ENCODE measurements at places on chromosomes 5 and 9.

GRCh38 chr9:73079326-73079725, 72.3 kb upstream of the ANXA1 start:
- DNase-seq: no peak

DNA sequence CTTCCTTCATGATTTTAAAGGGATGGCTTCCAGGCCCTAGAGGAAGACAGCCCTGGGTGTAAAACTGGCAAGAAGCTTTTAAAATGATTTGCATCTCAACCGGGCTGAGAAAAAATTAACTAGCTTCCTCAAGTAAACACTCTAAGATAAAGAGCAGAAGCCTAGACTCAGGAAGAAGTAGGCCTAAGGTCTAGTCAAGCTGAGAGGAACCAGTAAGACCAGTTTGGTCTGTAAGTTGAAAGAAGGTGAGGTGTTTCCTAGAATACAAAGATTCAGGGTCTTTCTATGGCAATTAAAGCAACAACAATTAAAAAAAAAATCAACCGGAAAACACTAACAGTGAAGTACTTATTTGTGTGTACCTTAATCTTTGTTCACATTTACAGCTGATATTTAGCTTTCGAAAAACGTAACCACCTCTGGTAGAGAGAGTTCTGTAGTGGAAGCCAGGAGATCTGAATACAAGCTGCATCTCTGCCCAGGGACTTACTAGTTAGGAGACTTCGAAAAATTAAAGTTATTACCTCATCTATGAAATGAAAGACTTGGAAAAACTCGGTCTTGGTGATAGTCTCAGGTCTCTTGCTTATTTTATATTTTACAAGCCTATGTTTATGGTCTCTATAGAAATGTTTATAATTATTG, 75.7 kb downstream of the TUSC1 start:
- no peak for DNase-seq

DNA sequence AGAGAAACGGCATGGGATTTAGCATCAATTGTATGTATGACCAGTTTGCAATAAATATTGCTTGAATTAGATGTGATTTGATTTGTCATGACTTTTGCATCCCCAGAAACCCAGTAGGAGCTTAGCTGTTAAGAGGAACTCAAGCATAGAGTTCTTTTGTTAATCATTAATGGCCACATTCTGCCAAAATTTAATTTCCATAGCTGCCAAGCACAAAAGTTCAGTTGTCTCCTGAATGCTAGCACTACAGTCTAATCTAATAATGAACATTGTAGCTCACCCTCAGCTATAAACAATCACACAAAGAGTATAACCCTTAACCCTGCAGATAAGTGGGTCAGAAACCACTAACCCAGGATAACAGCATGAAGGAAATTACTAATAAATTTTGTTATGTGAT, 169.8 kb upstream of the GRAMD2B start:
- no peak for DNase-seq

DNA sequence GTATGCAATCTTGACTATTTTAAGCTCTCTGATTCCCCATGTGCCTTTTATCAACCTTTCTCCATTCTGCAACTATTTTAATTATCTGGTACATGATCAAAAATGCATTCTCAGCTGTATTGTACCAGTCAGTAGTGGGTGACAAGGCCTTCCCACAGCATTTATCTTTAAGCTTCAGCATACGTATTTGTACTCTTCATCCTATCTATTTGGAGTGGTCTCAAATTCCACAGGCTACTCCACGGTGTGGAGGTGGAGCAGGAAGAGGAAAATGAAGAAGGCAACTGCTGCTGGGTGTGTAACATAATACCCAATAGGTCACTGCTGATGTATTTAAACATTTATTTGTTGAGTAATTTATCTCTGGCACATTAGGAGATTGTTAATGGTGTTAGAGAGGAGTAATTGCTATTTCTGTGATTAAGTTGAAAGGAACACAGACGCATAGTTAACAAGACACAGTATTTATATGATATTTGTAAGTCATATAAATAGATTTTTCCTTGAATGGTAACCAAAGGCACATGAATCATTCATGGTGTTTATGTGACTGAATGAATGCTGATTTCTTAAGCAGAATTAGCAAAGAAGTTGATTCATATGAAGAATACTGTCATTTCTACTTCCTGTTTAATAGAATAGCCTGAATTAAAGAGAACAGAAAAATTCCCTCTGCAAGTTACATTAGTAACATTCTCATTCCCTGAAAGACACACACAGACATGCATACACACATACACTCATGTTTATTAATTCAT, 153.8 kb upstream of the NR3C1 start:
- DNase-seq: no peak

DNA sequence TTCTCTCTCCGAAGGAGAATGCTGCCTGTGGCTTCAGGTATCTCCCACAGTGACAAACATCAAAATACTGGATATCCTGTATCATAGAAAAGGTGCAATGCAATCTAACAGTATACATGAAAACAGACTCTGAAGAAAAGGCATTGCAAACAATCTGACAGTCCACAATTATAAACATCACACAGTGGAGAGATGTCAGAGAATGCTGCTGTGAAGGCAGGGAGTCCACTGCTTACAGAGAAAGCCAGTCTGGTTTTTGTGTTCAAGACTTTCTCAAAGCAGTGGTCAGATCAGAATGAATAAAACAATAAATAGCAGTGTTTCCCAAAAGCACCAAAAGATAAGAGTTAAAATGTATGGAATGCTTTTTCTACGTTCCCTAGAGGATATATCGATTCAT, 28.7 kb downstream of the TTC23L start:
- no peak for DNase-seq

DNA sequence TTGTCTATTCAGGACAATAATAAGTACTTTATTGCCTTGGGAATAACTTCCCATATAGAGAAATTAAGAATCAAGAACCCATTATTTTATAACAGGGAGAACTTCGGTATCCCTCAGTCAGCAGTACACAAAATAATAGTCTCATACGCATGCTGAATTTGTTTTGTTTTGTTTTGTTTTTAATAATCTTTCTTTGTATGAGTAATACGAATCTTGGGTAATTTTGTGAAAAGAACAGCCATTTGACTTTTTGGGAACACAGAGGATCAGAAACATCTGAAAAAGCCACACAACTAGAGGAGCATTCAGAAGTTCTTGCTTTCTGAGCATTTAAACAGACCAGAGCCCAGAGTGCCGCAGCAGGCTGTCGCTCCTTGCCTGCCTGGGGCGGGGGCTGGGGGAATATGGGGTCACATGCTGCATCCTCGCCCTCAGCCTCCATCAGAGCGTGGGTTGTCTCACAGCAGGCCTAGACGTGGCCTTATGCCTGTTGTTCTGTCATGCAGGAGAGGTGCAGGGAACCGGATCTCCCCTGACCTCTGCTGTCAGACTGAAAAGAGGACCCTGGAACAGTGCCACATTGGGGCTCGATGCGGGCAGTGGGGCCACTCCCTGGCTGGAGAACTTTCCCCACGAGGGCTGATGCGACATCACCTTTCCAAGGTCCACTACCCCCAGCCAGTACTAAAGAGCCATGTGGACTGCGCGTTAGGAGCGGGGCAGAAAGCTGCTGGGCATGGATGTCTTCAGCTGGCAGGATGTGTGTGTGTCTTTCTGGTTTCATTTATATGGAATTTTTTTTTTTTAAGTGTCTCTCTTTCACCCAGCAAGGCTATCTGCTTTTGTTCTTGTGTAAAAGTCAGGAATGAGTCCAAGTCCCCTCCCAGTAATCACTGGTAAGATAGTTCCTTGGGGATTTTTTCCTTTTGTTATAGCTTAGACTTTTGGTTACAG, 133.4 kb upstream of the OTULINL start:
- no peak for DNase-seq

GRCh38 chr5:112480501-112480900, 61.4 kb upstream of the EPB41L4A start:
- no peak for DNase-seq

DNA sequence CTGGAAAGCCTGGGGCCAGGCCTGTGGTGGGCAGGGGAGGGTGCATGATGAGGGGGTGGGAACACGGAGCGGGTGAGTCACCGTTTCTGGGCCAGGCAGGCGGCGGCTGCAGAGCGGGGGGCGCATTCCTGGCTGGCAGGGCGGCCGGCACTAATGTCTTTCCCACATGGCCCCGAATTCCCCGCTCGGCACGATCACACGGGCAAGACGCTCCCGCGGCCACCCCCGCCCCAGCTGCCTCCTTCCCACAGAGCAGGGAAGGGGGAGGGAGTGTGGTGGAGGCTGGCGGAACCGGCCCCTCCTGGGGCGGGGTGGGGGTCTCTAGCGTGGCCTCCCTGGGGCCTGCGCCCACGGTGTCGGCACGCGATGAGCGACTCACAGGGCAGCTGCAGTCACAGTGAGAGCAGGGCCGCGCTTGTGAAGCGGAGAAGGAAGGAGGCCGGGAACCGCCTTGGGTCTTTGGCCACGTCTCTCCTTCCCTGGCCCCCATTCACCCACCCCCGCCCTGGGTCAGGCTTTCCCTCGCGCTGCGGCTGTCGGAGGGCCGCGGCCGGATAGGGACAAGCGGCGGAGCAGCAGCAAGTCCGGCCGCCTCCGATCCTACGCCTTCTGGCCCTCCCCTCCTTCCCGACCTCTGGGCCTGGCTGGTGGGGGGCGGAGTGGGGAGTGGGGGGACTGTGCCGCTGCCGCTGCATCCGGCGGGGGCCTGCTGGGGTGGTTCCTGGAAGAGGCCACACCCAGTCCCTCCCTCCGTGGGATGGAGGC, 48.9 kb downstream of the CXXC5 start:
- DNase-seq: no peak

- DNase-seq: no peak
These were observed 4.7 kb downstream of the ZFAND5 start for GRCh38 chr9:72360324-72360723.

GRCh38 chr5:160685695-160686094, 166.3 kb downstream of the ATP10B start:
- DNase-seq: no peak

- DNase-seq: no peak
These were observed 150.6 kb upstream of the IQGAP2 start for GRCh38 chr5:76252437-76252836.

DNA sequence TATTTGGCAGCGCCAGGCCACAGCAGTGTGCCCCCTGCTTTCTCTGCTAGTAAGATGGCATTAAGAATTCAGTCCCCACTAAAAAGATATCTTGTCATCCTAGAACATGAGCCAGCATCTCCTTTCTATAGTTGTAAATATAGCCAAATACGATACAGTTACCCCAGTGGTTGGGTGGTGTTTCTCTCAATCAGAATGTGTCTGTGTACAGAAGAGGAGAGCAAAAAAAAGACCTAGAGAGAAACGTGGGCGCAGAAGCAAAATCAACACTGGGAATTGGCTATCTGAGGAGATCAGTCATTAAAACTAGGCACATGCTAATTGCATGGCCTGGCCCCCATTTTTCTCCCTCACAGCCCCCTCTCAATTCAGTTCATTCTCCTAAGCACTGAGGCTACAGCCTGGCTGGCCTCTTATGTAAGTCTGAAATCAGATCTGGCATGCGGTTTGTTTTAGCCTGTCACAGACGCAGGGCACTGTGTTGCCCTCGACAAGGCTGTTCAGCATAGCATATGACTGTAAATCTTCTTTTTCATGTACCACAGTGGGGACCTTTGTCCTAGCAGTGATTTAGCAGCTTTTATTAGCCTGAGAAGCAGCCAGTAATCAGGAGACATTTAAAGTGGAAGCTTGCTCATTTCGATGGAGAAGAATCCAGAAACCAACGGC, 57.8 kb downstream of the RORB start:
- no peak for DNase-seq

GRCh38 chr9:4382722-4383317, 83.0 kb upstream of the GLIS3 start:
- no peak for DNase-seq

GRCh38 chr5:57538341-57538955, 55.8 kb upstream of the ACTBL2 start:
- DNase-seq: no peak

DNA sequence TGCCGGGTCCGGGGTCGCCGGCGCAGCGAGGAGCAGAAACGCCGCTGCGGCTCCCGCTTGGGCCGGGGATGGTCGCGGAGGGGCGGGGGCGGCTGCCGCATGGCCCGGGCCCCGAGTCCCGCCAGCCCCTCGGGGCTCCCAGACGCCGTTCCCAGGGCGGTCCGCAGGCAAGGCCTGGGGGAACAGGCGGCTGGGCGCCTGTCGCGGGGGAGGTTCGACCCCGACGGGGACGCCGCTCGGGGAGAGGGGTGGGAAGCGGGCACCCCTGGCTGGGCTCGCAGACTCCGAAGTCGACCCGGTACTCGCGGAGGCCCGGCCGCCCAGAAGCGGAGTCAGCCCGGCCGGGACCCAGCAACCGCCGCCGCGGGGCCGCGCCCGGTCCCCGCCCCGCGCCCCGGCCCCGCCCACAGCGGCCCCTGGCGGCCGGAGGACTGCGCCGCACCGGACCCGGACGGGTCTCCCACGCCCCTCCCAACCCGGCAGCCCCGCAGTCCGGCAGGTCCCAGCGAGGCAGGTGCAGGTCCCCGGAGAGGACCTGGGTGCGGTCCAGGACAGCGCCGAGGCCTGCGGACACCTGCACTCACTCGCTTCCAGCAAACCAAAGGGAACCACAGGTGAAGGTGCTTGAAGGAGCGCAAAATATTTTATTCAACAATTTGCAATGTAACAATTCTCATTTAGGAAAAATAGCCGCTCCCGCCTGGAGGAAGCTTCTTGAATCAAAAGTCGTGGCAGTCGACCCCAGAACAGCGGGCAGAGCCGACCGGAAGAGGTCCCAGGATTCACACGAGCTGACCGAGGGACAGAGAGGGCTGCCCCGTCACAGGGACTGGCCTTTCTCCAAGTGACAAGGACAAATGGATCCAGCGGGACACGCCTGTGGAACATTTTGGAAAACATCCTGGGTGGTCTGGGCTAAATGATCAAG, at the start of gene INPP5E:
INPP5E (minus strand) TSS at position 365 of the 928 bp plus-strand sequence. CDS start 426 bp downstream, outside the sequence.
- peak; percentile 87 for DNase-seq

GRCh38 chr5:151123897-151124751, 33.5 kb downstream of the ANXA6 start:
- DNase-seq: no peak

DNA sequence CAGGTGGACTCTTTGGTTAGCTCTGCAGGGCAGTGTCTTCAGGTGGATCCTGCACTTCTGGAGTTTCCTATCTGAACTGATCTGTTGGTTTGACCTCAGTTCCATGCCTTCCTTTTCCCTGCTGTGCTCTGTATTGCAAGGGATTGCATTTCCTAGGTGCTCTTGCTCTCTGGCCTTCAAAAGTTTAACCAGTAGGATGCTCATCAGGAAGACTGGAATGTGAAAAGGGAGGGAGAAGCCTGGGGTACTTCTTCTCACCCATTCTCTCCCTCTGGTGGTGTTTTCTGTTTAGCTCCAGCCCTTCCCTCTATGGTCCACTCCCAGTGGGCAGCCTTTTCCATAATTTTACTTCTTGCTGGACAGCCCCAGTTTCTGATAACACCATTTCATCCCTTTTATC, 78.5 kb downstream of the ZNF618 start:
- DNase-seq: no peak

DNA sequence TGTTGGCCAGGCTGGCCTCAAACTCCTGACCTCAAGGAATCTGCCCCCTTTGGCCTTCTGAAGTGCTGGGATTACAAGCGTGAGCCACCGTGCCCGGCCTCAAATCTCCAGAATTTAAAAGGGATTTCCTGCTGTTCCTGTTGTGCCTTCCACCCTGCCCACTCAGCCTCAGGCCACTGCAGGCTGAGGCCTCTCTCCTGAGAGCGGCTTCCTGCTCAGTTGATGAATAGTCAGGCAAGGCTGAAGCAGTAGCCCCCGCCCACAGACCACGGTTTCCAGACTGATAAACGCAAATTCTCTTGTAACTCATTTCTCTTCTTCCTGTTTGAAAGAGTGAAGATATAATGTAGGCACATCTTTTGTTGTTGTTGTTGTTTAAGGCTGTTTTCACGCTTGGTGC, 127.0 kb upstream of the PLCXD3 start:
- no peak for DNase-seq
